ENCODE measurements at places on chromosomes 4 and X. TPM values are rescaled to one million over a fixed set of nuclear protein-coding genes. Genes with fewer than 3 reads are reported as not detected.
A peak's percentile ranks its signal among the peaks of the same experiment; 100 is the strongest.

DNA sequence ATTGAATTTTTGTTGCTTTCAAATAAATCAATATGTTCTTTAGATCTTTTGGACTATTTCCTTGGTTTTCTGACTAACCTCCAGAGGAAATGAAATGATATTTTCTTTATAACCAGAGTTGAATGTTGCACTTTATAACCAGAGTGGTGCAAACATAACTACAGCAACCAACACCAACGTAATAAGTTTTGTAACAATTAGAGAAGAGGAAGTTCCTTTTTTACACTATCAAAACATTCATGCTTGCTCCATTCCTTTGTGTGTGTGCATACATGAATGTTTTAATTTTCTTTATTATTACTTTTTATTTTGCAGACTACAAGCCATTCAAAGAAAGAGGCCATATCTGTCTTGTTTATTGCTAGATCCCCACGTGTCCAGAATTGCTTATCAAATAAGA is 193.0 kb upstream of the PPP3CA start:
- DNase-seq, result no peak
- H3K4me3 ChIP-seq, result no peak overlapping the region
- no peak overlapping the region for H3K27ac ChIP-seq
- H3K36me3 ChIP-seq, result peaks cover 2% of the 10 kb centered on the region
- H3K4me1 ChIP-seq, result peaks cover 3% of the 10 kb centered on the region

The TCEAL6 gene
- not detected for total RNA-seq

DNA sequence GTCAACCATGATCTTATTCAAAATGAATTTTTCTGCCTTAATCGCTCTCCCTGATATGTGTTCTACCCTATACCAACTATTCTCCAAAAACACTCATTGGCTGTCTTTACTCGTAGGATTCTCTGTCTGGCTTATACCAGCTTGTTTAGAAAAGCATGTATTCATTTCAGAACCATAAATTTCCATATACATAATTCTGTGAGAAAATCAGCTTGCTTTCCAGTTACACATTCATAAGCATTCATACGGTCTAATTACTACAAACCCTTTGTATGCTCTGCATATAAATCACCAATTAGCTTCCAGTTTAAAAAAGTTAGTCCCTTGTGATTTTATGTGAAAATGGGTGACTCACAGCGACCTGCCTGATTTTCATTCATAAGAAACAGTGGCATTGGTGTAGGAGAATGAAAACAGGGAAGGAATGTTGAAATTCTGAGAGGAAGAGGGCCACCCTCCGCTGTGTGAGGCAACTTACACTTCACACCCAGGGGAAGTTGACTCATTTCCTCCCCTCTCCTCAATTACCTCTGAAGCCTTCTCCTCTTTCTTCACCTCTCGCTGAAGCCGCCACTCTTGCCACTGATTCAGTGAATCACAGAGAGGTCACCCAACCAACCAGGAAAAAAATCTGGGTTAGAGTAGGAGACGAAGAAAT is 63.3 kb downstream of the MEPE start:
- H3K4me1 ChIP-seq, result peaks cover 26% of the 10 kb centered on the region
- DNase-seq, result no peak
- peaks cover 2% of the 10 kb centered on the region for H3K27me3 ChIP-seq
- H3K36me3 ChIP-seq, result peaks cover 4% of the 10 kb centered on the region
- peak overlapping the region; percentile 14 for H3K4me3 ChIP-seq

GRCh38 chr4:186009976-186010375 is 59.0 kb upstream of the TLR3 start:
- H3K4me3 ChIP-seq, result no peak overlapping the region
- H3K4me1 ChIP-seq, result peaks cover 31% of the 10 kb centered on the region
- no peaks in the 10 kb centered on the region for H3K27me3 ChIP-seq
- no peak for DNase-seq

- DNase-seq, result no peak
- no peak overlapping the region for H3K27ac ChIP-seq
These were observed 6.2 kb downstream of the FHDC1 start for GRCh38 chr4:152942346-152942745.

The CCSER1 gene
- total RNA-seq, result not detected

The ARX gene
- total RNA-seq, result not detected

DNA sequence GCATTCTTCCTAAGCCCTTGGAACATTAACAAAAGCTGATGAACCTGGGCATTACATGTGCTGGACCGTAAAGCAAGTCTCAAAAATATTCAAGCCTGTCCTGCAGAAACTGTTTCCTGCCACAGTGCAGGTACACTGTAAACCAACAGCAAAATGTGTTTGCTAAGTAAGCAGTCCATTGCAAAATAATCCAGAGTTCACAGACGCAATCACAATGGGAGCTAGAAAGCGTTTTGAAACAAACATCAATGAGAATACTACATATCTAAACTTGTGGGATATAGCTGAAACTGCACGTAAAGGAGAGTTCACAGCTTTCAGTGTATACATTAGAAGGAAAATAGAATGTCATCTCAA is 61.6 kb downstream of the RGS12 start:
- no peaks in the 10 kb centered on the region for H3K4me1 ChIP-seq
- H3K4me3 ChIP-seq, result no peak overlapping the region
- DNase-seq, result no peak
- H3K27me3 ChIP-seq, result no peaks in the 10 kb centered on the region
- peaks cover 2% of the 10 kb centered on the region for H3K36me3 ChIP-seq

- H3K4me3 ChIP-seq, result no peak overlapping the region
- H3K27me3 ChIP-seq, result peaks cover 9% of the 10 kb centered on the region
- H3K4me1 ChIP-seq, result peaks cover 17% of the 10 kb centered on the region
- DNase-seq, result no peak
- H3K36me3 ChIP-seq, result peaks cover 1% of the 10 kb centered on the region
- H3K27ac ChIP-seq, result no peak overlapping the region
These were observed 273.3 kb downstream of the DKK2 start for GRCh38 chr4:106762666-106763443.
